Activated CD8-positive, alpha-beta memory T cell treated with anti-CD3 and anti-CD28 coated beads, Interleukin-2, amount 50 U/mL, for 48 hours (primary cell): ENCODE measurements at places on chromosomes 2 and 18.

GRCh38 chr18:5284808-5285207 lies 10.7 kb downstream of the ZBTB14 start:
- no peak for DNase-seq

GRCh38 chr18:54100466-54100865 lies 124.0 kb downstream of the MBD2 start:
- no peak for DNase-seq

DNA sequence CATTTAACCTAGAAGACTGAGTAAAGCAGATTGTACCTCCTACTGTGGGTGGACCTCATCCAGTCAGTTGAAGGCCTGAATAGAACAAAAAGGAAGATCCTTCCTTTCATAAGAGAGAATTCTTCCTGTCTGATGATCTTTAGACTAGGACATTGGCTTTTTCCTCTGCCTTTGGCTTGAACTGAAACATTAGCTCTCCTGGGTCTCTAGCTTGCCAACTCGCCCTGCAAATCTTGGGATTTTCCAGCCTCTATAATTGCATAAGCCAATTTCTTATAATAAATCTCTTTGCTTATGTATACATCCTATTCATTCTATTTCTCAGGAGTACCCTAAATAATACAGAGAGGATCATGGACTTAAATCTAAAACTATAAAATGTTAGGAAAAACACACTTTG lies 6.2 kb upstream of the KDSR start:
- DNase-seq, result no peak

DNA sequence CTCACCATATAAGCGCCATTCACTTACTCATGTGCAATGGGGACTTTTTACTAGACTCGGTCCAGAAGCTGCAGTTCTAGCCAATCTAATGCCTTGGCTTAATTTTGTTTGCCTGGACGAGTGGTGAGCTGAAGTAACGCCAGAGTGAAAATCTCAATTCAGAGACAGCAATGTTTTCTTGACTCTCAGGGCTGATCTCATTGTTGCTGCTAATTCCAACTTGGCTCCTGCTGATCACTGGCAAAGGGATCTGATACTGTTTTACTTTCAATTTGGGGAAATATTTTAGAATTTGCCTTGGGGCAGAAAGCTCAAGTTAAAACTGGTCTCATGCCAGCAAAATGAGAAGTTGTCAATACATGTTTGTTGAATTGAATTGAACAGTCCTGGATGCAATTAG lies 906.6 kb upstream of the CDH2 start:
- no peak for DNase-seq
